Spinal cord (tissue), 10 donors: ENCODE measurements at places on chromosomes 2 and 18.
A peak's percentile ranks its signal among the peaks of the same experiment; 100 is the strongest.

- no peak for DNase-seq
These were observed 303.2 kb upstream of the MC4R start for GRCh38 chr18:60675801-60676200.

- DNase-seq = no peak
These were observed 63.5 kb upstream of the CNTNAP5 start for GRCh38 chr2:123961576-123961975.

DNA sequence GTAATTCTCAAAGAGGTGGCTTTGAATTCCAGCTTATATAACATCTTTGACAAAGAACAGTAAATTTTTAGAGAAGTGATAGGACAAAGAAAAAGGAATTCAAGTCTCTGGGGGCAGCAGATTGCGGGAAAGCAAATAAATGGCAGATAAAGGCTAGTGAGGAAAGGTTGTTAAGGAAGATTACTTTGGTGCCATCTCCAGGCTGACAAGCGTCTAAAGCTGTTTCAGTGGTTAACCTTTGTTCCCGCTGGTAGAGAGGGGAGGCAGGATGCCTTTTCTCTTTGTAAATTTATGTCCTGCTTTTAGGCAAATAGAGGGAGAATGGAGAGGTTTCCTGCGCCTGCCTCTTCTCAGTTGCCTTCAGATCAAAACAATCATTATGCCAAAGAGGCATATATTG, 431.2 kb upstream of the CHST9 start:
- no peak for DNase-seq

GRCh38 chr18:21693322-21693721, 11.3 kb downstream of the ABHD3 start:
- DNase-seq = no peak

DNA sequence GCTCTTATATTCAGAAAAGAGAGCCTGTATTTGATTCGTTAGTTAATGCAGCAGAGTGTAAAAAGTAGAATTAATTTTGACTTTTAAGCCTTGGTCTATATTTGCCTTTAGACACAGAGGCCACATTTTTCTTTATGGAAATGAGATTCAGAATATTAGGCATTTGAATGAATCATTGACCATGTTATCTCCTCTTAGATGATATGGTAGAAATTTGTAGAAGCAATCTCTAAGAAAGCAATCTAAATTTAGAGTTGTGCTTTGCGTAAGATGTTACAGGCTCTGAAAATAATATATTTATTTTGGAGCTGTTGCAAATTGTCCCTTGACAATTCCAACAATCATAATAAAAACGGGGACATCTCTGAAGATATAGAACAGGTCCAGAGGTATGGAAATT, 68.3 kb upstream of the ST6GAL2 start:
- no peak for DNase-seq

- no peak for DNase-seq
These were observed 250.8 kb upstream of the ACVR2A start for GRCh38 chr2:147594038-147594437.

DNA sequence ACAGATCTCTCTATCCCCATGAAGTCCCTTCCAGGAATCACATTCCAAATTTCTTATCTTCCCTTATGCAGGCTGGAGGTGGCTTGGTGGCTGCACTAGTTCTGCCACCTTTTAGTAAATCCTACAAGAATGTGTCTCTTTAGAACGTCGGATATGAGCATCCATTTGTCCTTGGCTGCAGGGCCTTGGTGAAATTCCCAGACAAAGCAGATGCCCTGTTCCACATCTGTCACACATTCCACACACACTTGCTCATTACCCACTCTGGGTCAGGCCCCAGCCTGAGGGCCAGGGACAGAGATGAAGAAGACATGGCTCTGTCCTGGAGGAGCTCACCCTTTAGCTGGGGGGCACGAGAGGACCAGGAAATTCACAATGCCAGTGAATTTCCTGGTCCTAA, 31.2 kb upstream of the GPR17 start:
- DNase-seq = no peak

- no peak for DNase-seq
These were observed 51.5 kb downstream of the UGP2 start for GRCh38 chr2:63893163-63893562.

DNA sequence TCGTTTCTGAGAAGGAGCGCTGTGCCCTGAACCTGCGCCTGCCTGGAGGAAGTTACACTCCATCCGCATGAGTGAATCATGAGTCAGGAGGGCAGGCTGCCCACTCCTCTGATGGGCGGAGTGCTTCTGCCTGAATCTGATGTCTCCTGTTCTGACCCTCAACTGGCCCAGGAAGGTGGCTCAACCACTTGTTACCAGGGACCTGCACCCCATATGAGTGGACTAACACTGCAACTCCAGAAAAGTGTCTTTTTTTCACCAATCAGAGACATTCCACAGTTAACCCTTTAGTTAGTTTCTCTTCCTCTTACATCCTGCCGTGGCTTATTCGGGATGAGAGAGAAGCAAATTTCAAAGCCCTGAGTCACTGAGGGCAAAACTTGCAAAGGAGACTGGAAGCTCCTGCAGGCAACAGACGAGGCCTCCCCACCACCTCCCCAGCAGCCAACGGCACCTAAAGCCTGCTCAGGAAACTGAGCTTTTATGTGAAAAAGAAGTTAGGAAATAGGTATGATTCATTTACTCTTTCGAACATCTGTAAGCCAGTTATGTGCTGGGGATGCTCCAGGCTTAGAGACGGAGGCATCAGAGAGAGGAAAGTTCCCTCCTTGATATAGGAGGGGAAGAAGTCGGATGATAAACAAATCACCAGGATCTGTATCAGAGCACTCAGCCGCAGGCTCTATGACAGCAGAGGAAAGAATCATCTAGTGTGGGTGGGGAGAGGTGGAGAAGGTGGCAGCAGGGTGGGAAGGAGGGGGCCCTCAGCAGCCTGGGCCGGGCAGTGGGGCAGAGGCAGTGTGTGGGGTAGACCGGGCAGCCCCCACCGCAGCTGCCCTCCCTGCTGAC, 30.9 kb downstream of the MBP start:
- no peak for DNase-seq

GRCh38 chr2:189504238-189504637, 63.0 kb downstream of the WDR75 start:
- DNase-seq = no peak

DNA sequence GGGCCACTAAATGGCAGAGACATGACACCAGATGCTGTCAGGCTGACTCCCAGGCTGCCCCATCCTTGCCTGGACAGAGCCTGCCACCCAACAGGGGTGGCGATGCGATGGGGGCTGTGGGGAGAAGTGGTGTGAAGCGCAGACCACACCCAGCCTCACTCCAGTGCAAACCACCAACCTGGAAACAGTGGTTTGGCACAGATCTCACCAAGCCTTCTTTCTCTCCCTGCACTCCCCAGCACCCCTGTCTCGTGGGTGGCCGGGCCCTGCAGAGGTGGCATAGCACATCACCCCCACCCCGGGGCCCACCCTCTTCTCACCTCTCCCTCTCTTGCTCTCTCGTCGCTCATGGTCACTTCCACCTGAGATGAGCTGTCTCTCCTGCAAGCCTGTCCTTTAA, 32.6 kb downstream of the CIB4 start:
- DNase-seq = no peak

GRCh38 chr2:183543731-183544130, 419.5 kb downstream of the NUP35 start:
- DNase-seq = no peak

DNA sequence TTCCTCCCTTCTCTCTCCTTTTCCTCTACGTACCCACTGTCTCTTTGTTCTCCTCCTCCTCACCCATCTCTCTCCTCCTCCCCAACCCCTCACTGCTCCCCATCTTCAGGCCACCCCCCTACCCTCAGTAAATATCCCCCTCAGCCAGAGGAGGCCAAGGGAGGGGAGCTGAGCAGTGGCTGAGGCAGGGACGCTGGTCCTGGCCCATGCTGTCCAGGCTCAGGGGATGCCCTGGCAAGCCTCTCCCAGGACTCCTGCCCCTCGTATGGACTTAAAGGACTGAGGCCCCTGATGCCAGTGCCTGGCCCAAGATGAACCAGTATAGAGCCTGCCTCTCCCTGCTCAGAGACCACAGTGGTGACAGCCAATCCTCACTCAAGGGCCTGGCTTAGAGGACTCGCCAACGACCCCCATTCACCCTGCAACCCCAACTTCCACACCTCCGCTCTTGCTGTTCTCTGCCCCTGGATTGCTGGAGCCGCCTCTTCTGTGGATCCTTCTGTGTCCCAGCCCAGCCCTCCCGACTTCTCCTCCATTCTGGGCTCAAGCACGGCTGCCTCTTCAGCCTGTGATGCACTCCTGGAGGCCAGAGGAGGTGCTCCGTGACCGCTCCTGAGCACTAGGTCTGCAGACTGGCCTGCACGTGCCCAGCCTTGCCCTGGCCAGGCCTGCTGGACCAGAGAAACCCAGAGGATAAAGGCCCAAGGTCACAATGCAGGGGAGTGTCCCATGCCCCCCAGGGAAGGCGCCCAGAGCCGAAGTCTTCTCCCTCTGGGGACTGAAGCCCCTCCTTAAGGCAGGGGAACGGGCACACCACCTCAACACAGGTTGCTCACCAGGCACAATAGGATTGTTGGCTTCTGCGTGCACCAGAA, 9.5 kb upstream of the DUSP2 start:
- no peak for DNase-seq

DNA sequence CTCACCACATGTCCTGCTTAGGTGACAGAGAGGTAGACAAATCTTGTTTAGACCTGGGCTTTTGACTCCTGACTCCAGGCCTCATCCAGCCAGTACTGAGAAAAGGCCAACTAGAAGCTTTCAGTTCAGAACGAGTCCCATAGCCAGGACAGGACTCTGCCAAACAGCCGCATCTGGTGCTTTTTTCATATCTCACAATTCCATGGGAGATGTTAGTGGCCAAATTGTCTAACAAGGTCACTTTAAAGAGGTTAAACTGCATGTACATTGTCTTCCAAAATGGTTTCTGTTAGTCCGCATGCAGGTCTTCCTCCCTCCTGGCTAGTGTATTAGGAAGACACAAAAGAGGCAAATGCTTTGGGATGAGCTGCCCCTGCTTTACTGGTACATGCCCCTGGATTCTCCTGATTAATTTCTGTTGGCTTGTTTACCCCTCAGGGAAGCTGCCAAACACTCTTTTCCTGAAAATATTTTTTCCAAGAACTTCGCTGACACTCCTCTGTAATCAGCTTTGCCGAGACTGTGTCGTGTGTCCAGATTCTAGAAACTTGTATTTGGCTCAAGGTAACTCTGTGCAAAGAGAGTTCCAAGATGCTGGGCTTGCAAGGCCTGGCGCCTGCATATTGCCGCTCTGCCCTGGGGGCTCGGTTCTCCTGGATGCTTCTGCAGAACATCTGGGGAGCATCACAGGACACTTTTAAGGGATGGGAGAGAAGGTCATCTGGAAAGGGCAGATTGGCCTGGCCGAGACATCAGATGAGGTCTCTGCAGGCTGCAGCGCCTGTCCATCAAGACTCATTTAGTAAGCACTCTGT, 209.2 kb upstream of the APCDD1 start:
- DNase-seq = no peak

DNA sequence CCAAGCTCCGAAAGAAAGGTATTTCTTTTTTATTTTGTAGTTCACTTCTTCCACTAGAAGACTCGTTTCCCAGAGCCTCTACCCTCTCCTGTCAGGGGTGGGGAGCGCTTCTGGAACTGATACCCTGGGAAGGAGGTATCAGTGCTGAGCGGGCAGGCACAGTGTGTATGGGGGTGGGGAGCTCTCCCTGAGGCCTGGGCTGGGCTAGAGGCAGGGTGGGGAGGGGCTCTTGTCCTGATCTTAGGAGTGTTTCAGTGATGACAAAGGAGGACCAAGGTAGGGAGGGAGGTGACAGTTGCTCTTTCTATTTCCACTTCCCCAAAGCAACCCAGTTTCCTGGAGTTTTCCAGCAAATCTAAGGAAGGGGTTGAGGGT, 65.4 kb downstream of the ARHGAP25 start:
- DNase-seq = no peak

DNA sequence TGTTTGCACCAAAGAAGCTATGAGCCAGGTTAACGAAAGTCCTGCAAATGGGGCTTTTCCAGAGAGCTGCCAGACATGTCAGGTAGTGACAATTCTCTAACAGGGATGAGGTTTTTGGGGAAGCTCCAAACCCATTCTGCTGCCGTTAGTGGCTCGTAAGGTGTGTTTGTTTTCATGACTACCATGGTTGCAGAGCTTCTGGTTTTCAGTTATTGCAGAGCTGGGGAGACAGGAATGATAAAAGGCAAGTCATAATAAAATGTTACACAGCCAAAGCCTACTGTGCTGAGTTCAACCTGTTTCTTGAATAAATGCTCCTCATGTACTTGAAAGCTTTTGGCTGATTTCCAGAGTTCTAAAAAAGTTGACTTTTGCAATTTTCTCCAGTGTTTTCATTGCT, 209.2 kb upstream of the STK17B start:
- DNase-seq = peak; percentile 16

DNA sequence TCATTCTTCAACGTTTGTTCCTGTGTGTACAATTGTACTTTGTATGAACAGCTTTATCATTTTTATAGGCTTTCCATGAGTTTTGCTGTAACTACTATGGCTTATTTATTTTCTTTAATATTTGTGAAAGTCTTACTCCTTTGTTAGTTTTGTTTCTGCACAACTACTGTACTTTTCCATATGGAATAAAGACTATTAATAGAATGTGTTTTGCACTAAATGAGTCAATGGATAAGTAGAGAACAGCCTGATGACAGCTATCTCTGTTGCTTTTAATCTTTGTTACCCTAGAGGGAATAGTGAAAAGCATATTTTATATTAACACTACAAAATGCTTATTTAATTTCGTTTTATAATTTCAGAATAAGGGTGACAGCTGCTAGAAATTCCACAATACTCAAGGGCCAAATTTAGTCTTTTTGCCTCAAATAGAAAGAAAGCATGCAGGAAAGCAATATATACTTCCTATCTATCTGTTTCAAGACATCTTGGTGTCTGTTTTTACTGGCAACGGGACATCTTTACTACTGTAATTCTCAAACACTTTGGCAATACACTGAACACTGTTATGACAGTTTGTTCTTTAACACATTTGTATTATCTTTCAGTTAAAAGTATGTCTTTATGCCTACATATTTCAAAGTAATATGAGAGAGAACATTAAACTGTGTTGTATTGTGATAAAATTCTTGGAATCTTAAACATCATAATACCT, 53.9 kb downstream of the WDSUB1 start:
- no peak for DNase-seq

DNA sequence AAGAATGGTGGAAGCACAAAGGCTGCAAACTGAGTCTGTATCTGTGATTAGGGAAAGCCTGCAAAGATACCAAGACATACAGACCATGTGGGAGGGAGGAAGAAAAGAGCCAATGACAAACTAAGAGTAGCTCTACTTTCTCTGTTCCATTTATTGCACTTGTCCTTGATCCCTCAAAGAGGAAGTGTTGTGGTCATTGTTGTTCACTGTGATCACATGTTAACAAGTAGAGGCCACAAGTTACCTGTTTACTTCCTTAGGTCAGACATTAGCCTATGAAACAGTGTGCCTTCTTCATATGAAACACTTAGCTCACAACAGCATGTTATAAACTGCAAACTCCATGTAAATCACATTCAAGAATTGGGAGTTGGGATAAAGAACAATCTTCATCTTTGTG, 32.6 kb downstream of the MAP2 start:
- no peak for DNase-seq

DNA sequence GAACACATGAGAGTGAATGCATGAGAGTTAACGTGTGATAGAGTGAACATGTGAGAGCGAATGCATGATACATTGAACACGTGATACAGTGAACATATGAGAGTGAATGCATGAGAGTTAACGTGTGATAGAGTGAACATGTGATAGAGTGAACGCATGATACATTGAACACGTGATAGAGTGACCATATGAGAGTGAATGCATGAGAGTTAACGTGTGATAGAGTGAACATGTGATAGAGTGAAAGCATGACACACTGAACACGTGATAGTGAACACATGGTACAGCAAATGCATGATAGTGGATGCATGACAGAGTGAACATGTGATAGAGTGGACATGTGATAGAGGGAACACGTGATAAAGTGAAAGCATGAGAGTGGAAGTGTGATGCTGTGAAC, 517.9 kb downstream of the EIPR1 start:
- no peak for DNase-seq
